ENCODE measurements at places on chromosomes 11 and 22. TPM values are rescaled to one million over a fixed set of nuclear protein-coding genes. Genes with fewer than 3 reads are reported as not detected.

MCAT gene
- 12.1 TPM for total RNA-seq

H19 gene
- 55.8 TPM for total RNA-seq

MAJIN gene
- total RNA-seq = not detected

MS4A3 gene
- total RNA-seq = not detected

CCDC116 gene
- 0.69 TPM for total RNA-seq

MMP8 gene
- not detected for total RNA-seq

FAM180B gene
- not detected for total RNA-seq

GSTT2 gene
- total RNA-seq = 1.1 TPM

NOX4 gene
- total RNA-seq = 2.7 TPM

KRTAP5-8 gene
- total RNA-seq = not detected

ARHGAP20 gene
- 6.6 TPM for total RNA-seq

TMPRSS13 gene
- total RNA-seq = 9.9 TPM

PIH1D2 gene
- total RNA-seq = 1.3 TPM

MOV10L1 gene
- 1.2 TPM for total RNA-seq

C11orf16 gene
- not detected for total RNA-seq

PGA5 gene
- total RNA-seq = not detected

OPCML gene
- total RNA-seq = not detected

APOL4 gene
- 14.3 TPM for total RNA-seq

GSTT4 gene
- not detected for total RNA-seq

PVALB gene
- 2.5 TPM for total RNA-seq

CAPN5 gene
- 6.5 TPM for total RNA-seq

DERL3 gene
- 3.8 TPM for total RNA-seq

MSANTD4 gene
- total RNA-seq = 15.4 TPM

KRTAP5-9 gene
- total RNA-seq = not detected

OVCH2 gene
- 6.4 TPM for total RNA-seq

OR56A1 gene
- total RNA-seq = not detected

CSF2RB gene
- total RNA-seq = 27.2 TPM

P2RY2 gene
- 7.4 TPM for total RNA-seq

CCT8L2 gene
- not detected for total RNA-seq

PIWIL4 gene
- 2.9 TPM for total RNA-seq

HMOX1 gene
- 54.0 TPM for total RNA-seq

OR52I1 gene
- total RNA-seq = not detected

SUSD2 gene
- 277 TPM for total RNA-seq

NXPE4 gene
- total RNA-seq = not detected

OR2AG2 gene
- total RNA-seq = 0.14 TPM

RTN4RL2 gene
- total RNA-seq = 3.2 TPM

VEGFB gene
- 172 TPM for total RNA-seq

PARVA gene
- total RNA-seq = 84.0 TPM

OR8D1 gene
- not detected for total RNA-seq

TREH gene
- total RNA-seq = 0.46 TPM

KIAA1671 gene
- total RNA-seq = 46.7 TPM

GAS2L1 gene
- 27.2 TPM for total RNA-seq

C11orf87 gene
- 0.35 TPM for total RNA-seq

NCR3LG1 gene
- total RNA-seq = 5.6 TPM

GRIA4 gene
- total RNA-seq = not detected

MRGPRX3 gene
- total RNA-seq = not detected

TPP1 gene
- total RNA-seq = 207 TPM

EP300 gene
- 78.9 TPM for total RNA-seq

RPS25 gene
- 850 TPM for total RNA-seq

SLN gene
- total RNA-seq = 1.0 TPM

NLRP6 gene
- 1.7 TPM for total RNA-seq

SLC22A6 gene
- total RNA-seq = not detected

ASCL2 gene
- total RNA-seq = 2.2 TPM

RAB38 gene
- total RNA-seq = 8.1 TPM

MCAM gene
- total RNA-seq = 134 TPM

JRKL gene
- 9.8 TPM for total RNA-seq
